Stimulated activated CD4-positive, alpha-beta T cell treated with anti-CD3 and anti-CD28 coated beads, Interleukin-1b, Interleukin-23, amount 100 ng/mL, for 1 hour (primary cell): ENCODE measurements at places on chromosomes 16 and 17.

DNA sequence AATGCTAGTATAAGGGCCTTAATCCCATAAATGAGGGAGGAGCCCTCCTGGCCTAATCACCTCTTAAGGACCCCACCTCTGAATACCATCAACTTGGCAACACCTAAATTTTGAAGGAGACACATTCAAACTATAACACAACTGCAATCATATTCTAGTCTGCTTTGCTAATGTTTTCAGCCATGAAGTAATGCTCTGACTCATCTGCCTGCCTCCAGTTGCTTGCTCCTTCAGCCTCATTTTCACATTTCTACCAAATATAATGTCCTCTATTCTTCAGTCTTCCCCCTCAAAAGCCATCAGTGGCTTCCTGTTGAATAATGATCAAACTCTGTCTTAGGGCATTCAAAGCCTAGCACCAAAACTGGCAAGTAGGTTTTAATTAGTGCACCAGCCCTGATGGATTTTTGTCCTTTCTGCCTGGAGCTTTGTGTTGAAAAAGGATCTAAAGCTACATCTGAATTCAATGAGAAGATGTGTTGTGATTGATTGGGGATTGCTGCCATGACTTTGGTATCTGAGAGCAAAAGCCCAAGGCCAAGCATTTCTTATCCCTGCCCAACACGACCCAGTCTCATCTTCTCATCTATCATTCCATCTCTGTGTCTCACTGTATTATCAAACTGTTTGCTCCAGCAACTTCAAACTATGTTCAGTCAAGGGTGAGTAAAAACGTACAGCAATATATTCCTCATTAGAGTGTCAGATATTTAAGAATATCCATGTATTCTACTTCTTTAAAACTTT lies 140.8 kb upstream of the ELAC2 start:
- DNase-seq = no peak

DNA sequence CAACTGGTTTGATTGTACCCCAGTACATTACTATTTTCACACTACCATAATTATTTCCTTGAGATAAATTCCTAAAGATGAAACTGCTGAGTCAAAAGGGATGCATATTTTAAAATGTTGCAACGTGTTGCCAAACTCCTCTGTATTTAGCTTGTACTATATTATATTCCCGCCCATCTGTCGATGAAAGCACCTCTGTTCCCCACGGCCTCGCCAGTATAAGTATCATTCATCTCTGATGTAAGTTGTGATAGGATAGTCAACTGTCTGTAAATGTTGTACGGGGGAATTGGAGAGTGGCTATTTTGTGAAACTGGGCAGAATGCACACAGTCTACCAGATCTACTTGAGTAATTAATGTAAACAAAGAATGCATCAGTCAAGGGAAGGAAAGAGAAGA lies 47.7 kb upstream of the TNRC6A start:
- no peak for DNase-seq

- no peak for DNase-seq
Measured at GRCh38 chr16:80966617-80967016, 40.1 kb downstream of the CMC2 start.

GRCh38 chr17:73027130-73027741 lies 65.3 kb downstream of the SLC39A11 start:
- DNase-seq = no peak

- DNase-seq = no peak
Measured at GRCh38 chr17:72717676-72718075, 374.8 kb downstream of the SLC39A11 start.

DNA sequence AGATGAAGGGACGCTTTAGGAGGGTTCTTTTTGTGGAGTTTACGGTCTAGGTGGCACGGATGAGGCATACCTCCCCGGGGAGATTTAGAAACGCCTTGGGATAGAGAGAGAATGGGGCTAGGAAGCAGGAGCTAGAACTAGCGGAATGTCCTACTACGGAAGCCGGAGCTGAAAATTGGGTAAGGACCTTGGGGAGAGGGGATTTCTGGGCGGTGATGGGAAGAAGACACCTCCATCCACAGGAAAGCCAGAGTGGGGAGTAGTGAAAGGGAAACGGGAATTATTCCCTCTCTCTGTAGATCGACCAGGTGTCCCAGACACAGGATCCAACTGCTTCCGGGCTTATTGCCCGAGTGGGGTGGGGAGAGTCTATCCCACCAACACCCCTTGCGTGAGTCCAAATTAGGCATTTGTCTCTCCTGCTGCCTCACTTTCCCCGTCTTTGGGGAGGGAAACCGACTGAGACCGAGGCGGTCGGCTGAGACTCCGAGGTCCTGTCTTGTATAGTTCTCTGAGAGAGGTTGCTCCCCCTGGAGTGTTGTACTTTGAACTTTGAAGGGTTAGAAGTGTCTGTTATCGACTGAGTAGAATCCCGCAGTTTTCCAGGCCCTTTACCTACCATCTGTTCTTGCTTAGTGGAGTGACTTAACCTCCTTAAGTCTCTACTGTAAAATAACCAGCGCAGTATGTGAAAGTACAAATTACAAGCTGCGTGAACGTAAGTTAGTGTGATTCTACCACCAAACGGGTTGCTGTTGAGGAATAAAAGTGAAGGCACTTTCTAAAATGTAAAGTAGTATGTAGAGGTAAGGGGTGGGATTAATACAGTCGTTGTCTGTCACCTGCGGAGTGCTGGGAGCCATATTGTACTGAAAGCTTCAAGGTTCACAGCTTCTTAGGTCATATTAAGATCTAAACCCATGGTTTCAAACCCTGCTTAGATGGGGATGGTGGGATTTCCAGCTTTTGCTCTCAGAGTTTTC lies 1.0 kb downstream of the RSPRY1 start:
- no peak for DNase-seq

DNA sequence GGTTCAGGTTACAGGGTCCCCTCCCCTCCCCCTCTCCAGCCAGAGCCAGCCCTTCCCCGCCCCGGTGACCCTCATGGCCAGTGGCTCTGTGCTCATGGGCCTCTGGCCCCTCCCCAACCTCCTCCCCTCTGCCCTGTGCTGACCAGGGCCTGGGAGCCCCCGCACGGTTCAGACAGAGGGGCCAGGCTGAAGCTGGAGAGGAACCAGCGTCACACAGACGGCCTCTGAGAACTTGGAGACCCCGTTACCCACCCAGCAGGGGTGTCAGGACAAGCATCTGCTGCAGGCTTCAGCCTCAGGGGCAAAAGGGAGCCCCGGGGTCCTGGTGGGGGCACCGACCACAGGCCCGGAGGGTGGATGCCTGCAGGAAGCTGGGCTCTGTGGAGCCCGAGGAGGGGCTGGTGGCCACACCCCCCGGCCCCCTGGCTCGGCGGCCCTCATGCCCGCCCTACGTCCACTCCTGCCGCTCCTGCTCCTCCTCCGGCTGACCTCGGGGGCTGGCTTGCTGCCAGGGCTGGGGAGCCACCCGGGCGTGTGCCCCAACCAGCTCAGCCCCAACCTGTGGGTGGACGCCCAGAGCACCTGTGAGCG lies at the start of gene WFIKKN1:
Gene WFIKKN1 (plus strand): TSS at position 171 of the 591 bp plus-strand sequence. CDS start 269 bp downstream, at position 440.
- DNase-seq = no peak

- DNase-seq = peak; percentile 34
Measured at GRCh38 chr16:68590201-68590994, 51.3 kb downstream of the ZFP90 start.

DNA sequence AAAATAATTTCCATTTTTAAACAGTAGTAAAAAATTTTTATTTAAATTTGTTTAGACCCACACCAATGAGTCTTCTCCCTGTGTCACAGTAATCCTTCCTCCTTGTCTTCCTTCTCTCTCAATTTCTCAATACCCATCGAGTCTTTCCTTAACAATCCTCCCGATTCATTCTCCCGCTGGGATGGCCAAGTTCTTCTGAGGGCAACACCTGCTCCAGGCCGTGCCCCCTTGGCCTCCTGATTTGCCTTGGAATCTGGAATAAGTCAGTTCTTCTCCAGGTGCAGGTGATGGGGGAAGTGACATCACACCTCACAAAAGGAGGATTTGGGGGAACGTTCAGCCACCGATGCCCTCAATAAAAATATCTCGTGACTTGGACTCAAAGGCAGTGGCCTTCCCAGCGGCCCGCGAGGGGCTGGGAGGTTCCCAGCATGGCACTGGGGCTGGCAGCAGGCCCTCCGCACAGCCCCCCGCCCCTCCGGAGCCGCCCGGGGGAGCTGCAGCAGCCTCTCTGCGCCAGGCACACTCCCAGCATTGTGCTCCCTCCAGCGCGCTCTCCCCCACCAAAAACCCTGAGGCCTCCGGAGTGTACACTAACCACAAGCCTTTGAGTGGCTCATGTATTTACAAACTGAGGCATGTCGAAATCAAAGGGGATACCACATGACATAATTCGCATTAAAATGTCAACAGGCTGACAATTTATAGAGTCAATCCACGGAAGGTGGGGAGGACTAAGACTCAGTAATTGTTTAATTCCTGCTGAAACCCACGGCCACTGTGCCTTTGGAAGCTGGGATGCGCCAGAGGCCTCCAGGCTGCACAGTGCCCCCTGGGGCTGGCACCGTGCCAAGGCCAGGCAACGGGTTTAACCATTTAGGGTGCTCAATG lies 120.5 kb downstream of the ZFHX3 start:
- DNase-seq = no peak

DNA sequence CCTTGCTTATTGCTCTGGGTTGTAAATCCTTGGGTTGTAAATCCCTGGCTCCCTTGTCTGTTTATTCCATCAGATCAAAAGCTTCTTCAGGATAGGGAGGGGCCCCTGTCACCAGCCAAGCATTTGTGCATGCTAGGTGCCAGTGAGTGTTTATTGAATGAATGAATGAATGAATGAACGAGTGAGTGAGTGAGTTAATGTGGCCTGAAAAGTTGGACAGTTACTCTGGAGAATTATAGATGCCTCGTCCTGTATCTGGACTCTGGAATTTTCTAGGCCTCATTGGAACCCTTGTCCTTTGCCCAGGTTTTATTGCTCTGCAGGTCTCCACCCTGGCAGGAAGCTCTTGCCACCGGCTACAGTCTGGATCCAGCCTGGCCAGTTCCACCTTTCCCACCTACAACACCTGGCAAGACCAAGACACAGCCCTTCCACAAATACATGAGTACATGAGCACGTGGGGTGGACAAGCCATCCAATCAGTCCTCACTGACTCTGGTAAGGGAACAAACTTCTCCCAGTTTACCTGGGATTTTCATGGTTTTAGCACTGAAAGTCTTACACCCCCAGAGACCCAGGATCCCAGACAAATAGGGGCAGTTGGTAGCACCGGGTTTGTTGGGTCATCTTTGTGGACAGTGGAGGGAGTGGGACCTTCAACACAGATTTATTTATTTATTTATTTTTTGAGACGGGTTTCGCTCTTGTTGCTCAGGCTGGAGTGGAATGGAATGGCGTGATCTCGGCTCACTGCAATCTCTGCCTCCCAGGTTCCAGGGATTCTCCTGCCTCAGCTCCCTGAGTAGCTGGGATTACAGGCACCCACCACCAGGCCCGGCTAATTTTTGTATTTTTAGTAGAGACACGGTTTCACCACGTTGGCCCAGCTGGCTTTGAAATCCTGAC lies 14.7 kb upstream of the CDH1 start:
- DNase-seq = no peak

- DNase-seq = no peak
Measured at GRCh38 chr16:70612931-70613330, 33.4 kb upstream of the IL34 start.

GRCh38 chr17:79800325-79801155 lies 3.7 kb upstream of the CBX8 start:
- DNase-seq = no peak

DNA sequence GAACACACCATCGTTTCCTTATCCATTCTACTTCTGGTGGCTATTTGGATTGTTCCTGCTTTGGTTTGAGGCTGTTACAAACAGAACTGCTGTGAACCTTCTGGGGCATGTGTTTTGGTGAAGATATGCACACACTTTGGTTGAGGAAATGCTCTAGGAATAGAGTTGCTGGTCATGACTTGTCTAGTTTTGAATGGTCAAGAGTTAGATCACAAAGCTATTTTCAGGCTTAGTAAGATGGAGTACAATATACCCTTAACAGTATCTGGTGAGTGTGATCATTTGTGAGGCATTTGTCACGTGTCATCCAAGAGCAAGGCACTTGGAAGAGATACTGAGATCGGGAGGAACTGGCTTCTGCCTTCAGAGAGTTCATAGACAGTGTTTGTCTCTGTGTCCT lies 47.0 kb upstream of the CACNG5 start:
- DNase-seq = no peak
